ENCODE measurements at places on chromosomes 1 and 21.

GRCh38 chr1:177048314-177049069, 116.0 kb downstream of the ASTN1 start:
- DNase-seq = no peak

- DNase-seq = no peak
These were observed 3.1 kb upstream of the ELF3 start for GRCh38 chr1:202007304-202007703.

- DNase-seq = no peak
These were observed 11.9 kb downstream of the ACTRT2 start for GRCh38 chr1:3033040-3033789.

DNA sequence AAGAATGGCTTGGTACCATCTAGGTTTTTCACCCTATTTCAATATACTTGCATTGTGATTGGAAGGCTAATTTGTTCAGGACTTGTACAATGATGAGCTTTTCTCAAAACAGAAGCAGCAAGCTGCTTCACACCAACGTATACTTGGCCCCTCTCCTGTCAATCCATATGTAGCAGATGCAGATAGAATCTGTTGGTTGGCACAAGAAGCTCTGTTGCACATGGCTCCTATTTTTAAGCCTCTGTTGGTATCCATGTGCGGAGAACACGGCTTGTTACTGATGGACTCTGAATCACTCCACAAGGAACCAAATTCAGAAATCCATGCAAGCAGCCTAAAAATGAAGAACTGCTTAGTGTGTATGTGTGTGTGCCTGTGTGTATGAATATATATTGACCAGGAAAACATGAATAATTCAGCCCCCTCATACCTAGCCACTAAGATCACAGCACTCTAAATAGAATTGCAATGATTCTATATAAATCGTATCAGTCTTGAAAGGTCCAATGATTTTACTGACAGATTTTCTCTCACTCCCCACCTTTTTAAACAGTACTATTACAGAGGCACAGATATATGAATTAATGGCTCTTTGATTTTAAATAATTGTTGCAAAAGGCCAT, 258.4 kb upstream of the DPYD start:
- DNase-seq = no peak

DNA sequence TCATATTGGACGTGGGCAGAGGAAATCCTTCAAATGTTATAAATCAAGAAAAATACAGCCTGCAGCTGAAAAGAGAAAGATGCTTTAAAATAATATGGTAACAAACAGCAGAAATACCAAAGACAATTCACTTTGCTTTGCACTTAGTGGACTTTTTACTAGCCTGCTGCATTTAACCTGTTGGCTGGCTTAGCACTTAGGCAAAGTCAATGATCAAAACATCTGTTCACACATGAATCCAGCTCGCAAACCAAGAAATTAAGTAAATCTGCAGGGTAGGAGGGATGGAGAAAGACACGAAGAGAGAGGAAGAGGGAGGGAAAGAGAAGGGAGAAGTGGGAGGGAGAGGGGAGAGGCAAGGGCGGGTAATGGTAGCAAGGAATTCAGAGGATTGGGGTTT, 103.6 kb upstream of the RAB4A start:
- DNase-seq = no peak

DNA sequence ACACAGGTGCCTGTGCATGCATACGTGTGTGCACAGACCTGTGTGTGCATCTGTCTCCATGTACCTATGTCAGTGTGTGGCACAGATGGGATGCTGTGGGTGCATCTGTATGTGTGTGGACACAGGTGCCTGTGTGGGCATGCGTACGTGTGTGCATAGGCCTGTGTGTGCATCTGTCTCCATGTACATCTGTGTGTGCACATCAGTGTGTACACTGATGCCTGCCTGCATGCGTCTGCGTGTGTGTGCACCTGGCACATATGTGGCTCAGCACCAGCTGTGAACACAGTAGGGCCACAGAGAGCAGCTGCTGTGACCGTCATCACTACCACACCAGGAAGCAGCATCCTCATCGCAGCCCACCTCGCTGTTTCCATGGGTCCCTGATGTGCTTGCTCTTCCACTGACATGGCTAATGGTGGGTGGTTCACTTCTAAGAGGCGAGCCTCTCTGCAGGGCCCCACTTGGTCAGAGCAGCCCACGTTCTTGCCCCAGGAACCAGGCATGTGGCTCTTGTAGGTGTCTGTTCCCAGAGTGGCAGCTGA, 9.6 kb upstream of the SPATC1L start:
- DNase-seq = no peak
